Stimulated activated naive CD4-positive, alpha-beta T cell treated with Interleukin-2 at 50 U/mL for 16 hours (primary cell): ENCODE measurements at places on chromosomes 3 and 15.

DNA sequence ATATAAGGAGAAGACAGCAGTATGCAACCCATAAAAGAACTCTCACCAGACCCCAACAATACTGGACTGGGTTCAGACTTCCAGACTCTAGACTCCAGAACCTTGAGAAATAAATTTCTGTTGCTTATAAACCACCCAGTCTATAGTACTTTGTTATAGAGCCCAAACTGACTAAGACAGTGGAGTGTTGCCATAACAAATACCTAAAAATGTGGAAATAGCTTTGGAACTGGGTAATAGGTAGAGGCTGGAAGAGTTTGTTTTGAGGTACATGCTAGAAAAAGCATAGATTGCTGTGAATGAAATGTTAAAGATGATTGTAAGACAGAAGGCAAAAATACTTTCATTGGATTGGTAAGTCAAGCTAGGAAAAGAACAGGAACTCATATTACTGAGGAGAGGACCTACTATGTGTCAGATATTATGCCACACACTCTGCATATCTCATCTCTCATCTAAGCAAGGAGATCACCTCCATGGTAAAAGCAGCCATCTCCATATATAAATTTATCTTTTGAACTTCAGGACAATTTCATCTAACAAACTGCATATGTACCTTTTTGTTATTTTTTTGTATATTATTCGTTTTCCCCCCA lies 67.4 kb upstream of the FNDC3B start:
- DNase-seq = no peak

DNA sequence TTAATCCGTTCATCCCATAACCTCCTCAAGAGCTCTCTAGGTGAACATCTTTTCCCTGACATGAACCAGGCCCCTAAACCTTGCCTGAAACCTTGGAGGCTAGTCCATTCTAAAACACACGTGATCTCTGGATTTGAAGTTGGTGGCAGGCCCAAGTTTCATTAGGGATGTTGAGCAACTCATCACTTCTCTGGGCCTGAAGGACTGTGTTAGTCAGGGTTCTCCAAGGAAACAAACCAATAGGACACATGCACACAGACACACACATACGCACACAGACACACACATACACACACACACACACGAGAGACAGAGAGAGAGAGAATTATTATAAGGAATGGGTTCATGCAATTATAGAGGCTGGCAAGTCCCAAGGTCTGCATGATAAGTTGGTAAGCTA lies 31.9 kb downstream of the ACAN start:
- no peak for DNase-seq

DNA sequence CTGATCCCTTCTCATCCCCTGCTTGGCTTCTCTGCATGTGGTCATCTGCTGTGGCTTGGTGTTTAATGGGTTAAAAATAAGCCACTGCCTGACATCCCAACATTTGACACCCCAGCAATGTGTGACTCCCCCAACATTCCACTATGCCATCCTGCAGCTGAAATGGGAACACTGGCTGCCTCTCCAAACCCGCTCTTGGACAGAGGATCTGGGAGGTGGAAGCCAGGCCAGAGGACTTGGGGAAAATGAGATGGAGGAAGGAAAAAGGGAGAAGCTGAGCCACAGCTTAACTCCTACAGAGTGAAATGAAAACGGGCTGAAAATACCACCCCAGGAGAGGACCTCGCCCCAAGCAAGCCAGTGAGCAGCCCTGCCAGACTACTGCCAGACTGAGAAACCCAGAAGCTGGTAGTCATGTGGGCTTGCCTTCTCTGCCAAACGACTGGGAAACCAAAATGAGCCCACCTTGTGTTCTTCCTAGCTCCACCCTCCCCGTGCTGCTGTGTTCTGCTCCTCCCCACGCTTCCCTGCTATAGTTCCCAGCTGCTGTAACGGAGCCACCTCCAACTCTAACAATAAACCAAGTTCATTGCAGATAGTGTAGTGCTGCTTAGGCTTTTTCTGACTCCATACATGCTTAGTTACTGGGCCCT lies 13.7 kb downstream of the MAP1A start:
- DNase-seq = no peak

- DNase-seq = no peak
Observed at GRCh38 chr15:101710806-101711205, 13.5 kb downstream of the TARS3 start.

GRCh38 chr3:58104151-58104550 lies 95.9 kb downstream of the FLNB start:
- no peak for DNase-seq

DNA sequence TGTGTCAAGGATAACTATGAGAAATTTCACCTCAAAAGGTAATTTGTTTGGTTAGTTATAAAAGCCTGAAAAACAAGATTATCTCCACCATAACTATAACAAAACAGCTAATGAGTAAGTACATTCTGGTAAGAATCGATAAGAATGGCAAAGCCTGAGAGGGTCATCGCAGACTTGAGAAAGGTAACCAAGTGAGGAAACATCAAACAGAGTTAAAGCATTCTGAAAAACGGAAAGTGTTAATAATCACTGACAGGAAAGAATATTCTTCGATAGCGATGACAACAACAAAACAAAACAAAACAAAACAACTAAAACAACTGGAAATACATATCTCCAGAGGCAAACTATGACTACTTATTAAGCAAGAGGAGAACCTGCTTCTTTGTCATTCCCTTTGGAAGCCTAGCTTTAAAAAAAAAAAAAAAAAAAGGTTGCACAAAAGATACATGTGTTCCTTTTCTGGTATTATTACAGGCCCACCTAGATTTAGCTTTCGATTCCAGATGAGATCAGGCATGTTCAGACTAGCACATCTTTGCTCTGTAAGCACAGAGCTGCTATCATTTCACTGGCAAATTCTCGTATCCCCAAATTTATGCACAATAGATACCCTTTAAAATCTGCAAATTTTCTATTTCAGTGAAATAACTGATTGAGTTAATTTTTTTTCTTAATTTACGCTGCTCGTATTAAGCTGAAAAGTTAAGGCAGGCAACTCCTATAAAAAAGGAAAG lies 155.6 kb downstream of the TIGIT start:
- DNase-seq = no peak

DNA sequence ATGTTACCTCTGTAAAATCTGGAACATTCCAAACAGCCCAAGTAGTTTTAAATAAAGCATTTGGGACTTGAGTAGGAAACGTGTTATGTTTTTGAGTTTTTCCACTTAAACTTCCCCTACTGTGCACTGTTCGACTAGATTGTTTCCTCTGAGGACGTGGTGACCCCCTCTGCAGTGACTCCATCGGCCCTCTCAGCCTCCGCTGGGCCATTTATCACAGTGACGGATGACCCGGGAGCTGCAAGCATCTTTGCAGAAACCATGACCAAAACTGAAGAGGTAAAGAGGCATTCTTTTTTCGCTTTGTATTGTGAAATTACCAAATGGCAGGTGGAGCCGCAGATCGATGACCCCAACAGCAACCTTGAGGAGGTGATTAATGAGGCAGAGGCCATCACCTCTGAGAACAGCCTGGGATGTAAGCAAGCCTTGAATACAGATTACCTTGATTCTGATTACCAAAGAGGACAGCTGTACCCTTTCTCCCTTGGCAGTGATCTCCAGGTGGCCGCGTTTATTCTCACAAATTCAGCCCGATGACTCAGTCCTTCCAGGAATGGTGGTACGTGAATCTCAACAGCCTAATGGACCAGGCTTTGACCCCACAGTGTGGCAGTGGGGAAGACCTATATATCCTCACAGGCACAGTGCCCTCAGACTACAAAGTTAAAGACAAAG lies 79.1 kb upstream of the FAN1 start:
- DNase-seq = no peak

DNA sequence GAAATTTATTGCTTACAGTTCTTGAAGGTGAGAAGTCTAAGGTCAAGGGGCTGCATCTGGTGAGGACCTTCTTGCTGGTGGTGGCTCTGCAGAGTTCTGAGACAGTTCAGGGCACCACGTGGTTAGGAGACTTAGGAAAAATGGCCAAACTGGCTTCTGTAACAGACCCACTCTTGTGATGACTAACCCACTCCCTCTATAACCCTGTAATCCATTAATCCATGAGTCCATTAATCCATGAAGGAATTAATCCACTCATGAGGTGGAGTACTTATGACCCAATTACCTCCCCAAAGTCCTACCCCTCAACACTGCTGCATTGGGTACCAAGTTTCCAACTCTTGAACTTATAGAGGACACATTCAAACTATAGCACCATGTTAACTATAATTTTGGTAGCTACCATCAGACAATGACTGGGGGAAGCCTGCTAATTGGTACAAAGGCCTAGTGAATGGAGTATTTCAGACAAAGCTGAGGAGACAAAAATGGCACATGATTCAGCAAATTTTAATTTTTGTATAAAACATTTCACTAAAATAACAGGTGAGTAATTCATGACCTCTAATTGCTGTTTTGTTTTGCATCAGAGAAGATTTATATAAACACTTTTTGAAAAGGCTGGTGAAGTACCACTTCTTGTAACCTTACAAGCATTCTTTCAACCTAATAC lies 374.1 kb upstream of the TBL1XR1 start:
- DNase-seq = no peak

- DNase-seq = no peak
Observed at GRCh38 chr3:164095279-164095678, 983.0 kb downstream of the SI start.

DNA sequence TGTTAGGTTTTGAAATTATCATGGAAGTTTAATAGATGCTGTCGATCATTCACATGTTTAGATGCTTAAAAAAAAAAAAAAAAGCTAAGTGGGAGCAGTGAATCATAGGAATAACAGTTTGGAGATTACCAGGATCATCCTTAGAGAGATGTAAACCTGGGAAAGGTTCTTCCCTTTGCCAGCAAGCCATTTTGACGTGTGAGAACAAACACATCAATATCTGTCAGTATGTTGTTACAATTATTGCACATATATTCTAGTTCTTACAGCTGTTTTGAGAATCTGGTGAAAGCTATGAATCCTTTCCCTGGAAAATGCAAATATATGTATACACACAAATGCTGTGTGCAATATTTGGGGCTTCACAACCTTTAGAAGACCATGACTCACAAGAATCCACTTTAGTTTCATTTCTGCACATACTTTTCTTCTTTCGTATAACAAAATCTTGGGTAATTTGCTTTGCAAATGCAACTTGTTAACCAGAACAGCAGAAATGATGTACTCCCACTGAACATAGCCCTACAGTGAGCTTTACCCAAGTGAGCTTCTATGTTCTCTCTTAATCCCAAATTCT lies 12.0 kb downstream of the NFKBIZ start:
- no peak for DNase-seq

DNA sequence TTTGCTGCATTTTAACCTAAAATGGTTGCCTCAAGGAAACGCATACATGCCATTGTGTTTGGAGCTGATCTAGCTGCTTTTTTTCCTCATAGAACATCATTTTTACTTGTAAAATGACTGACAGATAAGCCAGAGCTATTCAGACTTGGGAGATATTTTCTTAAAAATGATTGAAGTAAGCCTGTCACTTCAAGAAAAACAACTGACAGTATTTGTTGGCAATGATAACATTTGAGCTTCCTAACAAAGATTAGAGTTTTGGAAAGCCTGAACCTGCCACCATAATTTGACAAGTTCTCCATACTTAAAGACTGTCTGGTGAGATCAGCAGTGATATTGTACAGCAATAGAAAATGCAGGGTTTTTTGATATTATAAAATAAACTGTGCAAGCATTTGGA lies 27.6 kb upstream of the MRPL3 start:
- no peak for DNase-seq

- no peak for DNase-seq
Observed at GRCh38 chr3:16239086-16239770, 25.5 kb downstream of the DPH3 start.

- no peak for DNase-seq
Observed at GRCh38 chr15:39756806-39757522, 25.7 kb downstream of the FSIP1 start.

- DNase-seq = no peak
Observed at GRCh38 chr3:186502138-186502948, 41.8 kb downstream of the CRYGS start.

DNA sequence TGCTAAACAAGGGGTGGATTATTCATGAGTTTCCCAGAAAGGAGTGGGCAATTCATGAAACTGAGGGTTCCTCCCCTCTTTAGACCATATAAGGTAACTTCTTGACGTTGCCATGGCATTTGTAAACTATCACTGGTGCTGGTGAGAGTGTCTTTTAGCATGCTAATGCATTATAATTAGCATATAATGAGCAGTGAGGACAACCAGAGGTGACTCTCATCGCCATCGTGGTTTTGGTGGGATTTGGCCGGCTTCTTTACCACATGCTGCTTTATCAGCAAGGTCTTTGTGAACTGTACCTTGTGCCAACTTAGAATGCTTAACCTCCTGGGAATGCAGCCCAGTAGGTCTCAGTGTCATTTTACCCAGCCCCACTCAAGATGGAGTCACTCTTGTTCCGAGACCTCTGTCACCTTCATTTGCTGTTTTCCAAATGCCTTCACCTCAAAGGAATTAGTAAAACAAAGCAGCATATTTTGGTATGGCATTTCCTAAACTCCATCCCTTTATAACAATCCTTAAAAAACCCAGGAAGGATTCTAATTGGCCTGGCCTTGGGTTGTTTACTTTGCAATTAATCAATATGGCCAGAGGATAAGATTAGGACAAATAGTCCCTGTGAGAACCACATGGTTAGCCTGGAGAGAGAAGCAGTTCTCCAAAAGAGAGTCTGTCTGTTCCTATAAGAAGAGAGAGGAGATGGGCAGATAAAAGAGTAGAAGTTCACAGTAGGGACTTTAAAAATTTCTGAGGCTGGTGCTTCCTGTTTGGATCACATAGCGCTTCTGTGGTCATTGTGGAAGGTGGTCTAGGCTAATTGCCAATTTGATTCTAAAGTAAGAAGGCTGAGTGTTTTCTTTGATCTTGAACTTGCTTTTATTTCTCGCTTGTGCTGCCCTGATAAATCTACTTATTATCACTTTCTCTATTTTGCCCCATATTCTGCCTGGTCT lies 155.2 kb upstream of the EOMES start:
- no peak for DNase-seq

DNA sequence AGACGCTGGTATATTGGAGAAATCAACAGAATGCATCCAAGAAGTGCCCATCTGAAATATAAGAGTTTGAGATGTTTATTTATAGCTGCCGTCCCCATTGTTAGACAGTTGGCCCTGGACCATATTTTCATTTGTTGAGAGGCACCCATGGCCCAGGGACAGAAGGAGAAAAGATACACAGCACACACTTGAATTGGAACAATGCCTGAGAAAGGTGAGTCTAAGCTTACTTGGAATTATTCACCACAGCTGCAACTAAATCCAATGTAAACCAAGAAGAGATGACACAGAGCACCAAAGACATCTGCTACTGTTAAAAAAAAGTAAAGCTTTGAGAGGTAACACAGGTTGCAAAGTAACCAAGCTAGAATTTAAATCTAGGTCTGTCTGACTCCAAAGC lies 525.5 kb upstream of the NAALADL2 start:
- DNase-seq = no peak

GRCh38 chr3:33578325-33579177 lies 138.3 kb upstream of the UBP1 start:
- DNase-seq = no peak
